ENCODE measurements at places on chromosomes 2 and 18. TPM values are rescaled to one million over a fixed set of nuclear protein-coding genes. Genes with fewer than 3 reads are reported as not detected.

- no peak for DNase-seq
Observed at GRCh38 chr2:41475959-41476358, 571.9 kb upstream of the PKDCC start.

DNA sequence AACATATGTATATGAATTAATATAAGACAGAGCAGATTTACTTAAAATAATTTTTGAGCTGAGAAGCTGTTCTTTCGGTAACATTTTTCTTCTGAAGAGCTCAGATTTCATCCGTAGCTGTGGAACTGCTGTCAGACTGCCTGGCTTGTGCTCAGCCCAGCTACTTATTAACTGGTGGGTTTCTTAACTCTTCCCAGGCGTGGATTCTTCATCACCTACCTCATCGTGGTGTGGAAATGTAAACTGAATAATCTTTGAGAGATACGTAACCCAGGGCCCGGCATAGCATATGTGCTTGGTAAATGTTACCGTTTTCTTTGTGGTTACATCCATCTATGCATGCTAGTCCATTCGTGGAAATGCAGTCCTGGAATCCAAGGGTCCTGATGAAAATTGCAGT, 145.0 kb downstream of the MCFD2 start:
- DNase-seq, result no peak

GRCh38 chr2:159798376-159798725, 343 bp upstream of the CD302 start:
- no peak for DNase-seq

GRCh38 chr2:75041226-75041625, 82.8 kb downstream of the POLE4 start:
- DNase-seq, result no peak

DNA sequence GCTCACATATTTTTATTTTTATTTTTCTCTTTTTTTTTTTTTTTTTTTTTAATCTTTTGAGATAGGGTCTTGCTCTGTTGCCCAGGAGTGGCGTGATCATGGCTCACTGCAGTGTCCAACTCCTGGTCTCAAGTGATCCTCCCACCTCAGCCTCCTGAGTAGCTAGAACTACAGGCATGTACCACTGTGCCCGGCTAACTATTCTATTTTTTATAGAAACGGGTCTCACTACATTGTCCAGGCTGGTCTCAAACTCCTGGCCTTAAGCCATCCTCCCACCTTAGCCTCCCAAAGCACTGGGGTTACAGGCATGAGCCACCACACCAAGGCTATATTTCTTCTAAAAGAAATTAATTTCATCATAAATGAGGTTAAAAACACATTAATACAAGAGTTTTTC, 45.9 kb downstream of the PTRHD1 start:
- no peak for DNase-seq

GRCh38 chr2:240134956-240135520, 1.1 kb downstream of the COPS9 start:
- no peak for DNase-seq

- no peak for DNase-seq
Observed at GRCh38 chr2:101349893-101350662, 37.2 kb downstream of the CREG2 start.

DNA sequence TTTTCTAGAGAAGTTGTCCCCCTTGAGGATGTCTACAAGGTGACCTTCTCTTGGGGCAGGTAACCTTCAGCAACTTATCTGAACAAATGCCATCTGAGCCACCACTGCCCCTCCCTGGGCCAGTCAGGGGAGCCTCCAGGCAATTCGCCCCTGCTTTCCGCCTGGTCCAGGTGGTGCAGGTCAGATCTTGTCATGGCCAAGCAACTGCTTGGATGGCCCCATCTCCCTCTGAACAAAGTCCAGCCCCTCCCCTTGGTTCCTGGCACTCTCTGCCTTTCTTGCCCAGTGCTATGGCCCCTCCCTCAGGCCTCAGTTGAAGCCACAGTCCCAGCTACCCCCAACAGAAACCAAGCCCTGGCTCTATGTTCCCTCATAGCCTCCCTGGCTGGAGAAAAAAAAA, 138.7 kb downstream of the ALPK2 start:
- no peak for DNase-seq

DNA sequence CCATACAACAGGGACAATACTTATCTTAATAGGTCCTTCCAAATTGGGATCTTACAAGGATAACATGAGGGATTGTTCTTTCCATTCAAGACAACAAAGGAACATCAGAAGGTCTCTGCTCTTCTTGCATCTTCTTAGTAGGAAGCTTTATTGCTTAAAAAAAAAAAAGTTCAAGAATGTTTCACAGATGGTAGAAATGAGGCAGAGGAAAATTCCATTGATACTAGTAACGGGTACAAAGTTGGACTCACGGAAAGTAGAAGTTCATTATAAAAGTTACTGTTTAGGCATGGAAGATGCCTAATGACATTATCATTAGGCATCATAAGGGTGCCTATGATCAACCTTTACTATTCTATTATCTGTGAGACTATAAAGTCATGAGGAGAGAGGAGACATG, 136.2 kb downstream of the LAMA3 start:
- DNase-seq, result no peak

GRCh38 chr2:240732911-240733622, 41.4 kb downstream of the AQP12A start:
- no peak for DNase-seq

GRCh38 chr2:86254576-86255538, 55.6 kb downstream of the MRPL35 start:
- DNase-seq, result peak; percentile 63

Gene KLHL14
- total RNA-seq, result 0.29 TPM

Gene ZC3H15
- 64.6 TPM for total RNA-seq

Gene FHOD3
- total RNA-seq, result 25.7 TPM

Gene LRATD1
- 27.5 TPM for total RNA-seq

Gene VAPA
- total RNA-seq, result 249 TPM

Gene AGXT
- 0.31 TPM for total RNA-seq

Measured in ureter (tissue), 1 donor.